ENCODE measurements at places on chromosomes 2 and 18.

DNA sequence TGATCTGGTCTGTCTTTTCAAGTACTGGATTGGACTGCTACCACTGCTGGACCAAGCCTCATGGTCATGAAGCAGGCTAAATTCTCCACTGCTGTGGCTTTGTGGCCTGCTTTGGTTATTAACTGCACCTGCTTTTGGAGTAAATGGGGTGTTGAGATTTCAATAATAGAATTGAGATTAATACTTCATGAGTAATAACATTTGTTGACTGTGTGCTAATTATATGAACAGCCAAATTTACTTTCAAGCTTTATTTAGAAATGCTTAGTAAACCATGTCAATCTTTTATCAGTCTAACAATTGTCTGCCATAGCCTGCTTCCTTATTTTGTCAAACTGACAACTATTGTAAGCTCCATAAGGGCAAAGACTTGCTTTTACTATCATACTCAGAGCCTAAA, 27.4 kb upstream of the MTIF2 start:
- no peak for DNase-seq

- no peak for DNase-seq
Observed at GRCh38 chr2:112161431-112162145, 23.4 kb downstream of the FBLN7 start.

DNA sequence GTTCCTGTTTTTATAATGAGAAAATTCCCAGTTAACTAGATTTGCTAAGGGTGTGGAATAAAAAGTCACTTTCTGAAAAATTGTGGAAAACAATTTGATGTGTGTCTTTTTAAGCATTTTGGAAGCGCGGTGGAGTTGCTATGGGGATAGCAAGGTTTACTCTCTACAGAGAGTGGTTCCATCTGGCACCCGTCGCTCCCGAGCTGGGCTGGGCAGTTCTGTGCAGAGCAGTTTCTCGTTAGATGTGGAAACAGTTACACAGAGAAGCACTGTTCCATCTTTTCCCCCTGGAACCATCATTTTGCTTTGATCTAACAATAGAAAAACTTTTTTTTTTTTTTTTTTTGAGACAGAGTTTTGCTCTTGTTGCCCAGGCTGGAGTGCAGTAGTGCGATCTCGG, 17.4 kb downstream of the LDLRAD4 start:
- no peak for DNase-seq

DNA sequence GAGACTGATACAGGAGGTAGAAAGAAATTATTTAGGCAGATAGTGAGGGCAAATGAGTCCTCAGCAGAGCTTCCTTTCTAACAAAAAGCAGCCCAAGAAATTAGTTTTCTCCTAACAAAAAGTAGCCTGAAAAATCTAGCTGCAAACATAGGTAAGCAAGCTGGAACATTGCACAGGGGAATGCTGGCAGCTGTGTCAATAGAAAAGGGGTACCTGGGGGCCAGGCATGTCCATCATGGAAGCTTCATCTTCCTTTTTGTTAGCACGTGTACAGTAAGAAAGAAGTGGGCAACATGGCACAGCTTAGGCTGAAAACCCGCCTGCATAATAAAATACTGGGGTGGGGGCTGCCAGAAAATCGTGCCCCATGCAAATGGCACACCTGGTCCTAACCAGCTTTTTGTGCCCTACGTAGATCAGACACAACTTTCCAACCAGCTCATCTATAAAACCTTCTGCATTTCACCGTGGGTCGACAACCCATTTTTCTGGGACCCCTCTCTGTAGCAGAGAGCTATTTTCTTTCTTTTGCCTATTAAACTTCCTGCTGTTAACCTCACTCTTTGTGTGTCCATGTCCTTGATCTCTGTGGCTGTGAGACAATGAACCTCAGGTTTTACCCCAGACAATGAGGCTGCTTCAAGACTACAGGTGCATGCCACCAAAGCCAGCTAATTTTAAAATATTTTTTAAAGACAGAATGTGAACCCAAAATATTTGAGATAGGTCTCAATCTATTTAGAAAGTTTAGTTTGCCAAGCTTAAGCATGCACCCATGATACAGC, 6.6 kb upstream of the MTHFD2 start:
- no peak for DNase-seq

DNA sequence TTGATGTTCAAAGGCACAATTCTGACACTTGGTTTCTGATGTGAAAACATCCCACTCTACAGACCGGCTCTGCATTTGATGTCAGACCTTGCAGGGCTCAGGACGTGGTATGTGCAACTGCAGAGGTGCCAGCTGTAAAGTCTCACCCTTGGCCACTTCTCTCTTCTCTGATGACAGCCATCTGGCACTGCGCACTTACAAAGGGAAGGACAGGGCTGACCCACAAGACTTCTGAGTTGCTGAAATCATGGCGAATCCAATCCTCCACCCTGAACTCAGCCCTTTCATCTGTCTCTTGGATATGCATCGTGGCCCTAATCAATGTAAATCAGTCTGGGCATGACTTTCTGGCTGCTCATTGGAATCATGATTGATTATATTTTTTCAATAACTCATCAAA, 82.5 kb downstream of the SEPTIN10 start:
- DNase-seq = no peak

- DNase-seq = no peak
Observed at GRCh38 chr2:128157644-128158043, 66.6 kb downstream of the UGGT1 start.

DNA sequence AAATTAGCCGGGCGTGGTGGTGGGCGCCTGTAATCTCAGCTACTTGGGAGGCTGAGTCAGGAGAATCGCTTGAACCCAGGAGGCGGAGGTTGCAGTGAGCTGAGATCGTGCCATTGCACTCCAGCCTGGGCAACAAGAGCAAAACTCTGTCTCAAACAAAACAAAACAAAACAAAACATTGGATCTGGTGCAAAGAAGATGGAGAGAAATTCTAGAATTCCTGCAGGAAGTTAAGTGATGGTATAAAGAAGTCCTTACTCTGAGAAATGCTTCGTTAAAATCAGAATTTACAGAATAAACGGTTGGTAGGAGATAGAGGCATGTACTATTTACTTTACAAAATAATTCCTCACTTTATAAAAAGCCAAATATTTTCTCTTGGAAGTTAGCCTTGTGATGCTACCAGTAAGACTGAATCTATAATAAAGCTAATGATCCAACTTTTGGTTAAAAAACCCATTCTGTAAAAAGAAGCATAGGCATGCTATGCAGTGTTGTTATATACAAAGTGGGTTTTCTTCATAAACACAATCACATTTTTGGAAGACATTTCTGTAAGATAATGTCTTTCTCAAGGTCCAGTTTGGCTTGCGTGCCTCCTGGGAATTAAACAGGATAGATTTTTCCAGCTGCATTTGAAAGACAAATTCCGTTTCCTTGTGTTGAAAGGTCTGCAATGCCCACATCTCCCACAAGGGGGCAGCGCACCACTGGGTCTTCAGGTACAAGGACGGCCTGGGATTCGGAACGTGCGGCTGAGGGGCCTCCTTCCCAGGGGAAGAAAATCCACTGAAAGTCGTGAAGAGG, 35.6 kb upstream of the PNO1 start:
- peak; percentile 50 for DNase-seq

DNA sequence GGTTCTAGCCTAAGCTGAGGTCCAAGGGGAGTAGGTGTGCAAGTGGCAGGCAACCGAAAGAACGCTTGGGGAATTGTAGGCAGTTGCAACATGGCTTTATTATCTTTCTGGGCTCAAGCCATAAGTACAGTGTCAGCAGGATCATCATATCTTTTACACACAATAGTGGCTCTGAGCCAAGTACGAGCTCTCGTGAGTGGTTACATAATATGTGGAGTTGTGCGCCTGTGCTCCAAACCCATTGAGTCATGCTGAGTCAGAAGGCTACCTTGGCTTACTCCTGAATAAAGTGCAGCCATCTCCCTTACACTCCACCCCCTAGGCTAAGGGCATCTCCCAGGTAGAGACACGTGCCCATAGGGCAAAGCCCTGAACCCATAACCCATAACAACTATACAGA, 233.9 kb downstream of the SATB2 start:
- DNase-seq = no peak

- DNase-seq = no peak
Observed at GRCh38 chr2:109400102-109400501, 213.7 kb downstream of the SEPTIN10 start.

DNA sequence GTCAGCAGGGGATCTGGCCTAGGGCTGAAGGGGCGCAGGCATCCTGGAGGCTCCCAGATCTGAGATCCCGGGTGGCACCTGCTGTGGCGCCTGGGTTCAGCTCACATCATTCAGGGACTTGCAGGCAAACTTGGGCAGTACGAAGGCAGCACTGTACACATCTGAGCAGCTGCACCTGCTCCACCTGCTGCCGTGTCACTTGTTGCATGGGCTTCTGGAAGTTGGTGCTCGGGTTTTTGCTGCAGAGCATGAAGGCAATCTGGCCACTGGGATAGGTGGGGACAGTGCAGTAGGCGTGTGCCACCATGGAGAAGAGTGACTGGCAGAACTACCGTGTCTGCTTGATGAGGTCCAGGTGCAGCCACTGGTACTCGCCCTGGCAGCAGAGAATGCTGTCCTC, 48.6 kb downstream of the UGGT1 start:
- DNase-seq = no peak

DNA sequence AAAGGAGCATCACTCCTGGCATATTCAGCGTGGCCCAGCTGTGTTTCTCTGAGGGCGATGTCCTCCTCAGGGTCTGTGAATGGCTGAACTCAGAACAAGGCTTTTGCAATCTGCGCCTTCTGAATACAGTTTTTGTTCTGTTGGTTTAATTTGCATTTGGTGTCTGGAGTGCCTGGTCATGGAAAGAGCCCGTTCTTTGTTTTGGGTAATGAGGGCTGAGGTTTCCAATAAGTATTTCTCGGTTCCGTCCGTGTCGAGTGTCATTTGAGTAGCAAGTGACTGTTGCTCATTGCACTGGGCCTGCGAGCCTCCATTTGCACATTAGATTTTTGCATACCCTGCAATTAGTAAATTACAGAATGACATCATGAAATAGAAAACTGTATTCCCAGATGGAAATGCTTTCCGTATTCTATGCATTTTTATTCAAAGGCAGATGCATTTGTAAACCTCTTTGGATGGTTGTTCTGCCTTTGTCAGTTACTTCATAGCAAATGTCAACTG, 57.3 kb downstream of the NEDD4L start:
- no peak for DNase-seq

DNA sequence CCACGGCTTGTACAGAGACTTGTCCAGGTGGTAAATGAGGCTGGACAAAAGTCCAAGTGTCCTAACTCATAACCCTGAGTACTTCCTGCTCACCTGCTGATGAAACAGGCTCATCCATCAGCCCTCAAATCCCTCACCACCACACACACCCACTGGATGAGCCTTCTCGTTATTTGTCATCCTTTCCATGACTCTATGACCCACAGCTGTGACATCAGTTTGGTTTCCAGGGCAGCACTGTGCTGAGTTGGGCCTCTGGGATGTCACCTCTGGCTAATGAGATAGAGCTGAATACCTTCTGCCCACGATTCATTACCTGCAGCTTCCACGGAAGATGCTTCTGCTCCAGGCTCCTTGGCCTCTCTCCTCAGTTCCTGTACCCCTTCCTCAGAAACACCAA, 39.4 kb downstream of the SLC14A2 start:
- no peak for DNase-seq

DNA sequence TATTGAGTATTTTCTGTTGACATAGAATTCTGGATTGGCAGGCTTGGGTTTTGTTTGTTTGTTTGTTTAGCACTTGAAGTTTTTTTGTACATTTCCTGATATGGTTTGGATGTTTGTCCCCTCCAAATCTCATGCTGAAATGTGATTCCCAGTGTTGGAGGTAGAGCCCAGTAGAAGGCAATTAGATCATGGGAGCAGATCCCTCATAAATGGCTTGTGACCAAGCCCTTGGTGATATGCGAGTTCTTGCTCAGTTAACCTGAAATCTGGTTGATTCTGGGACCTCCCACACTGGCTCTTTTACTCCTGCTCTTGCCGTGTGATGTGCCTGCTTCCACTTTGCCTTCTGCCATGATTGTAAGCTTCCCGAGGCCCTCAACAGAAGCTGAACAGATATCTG, 98.0 kb downstream of the PTPN4 start:
- DNase-seq = no peak
